ENCODE measurements at places on chromosomes 11 and 22. TPM values are rescaled to one million over a fixed set of nuclear protein-coding genes. Genes with fewer than 3 reads are reported as not detected.

EFCAB6 gene
- 2.3 TPM for total RNA-seq

DNA sequence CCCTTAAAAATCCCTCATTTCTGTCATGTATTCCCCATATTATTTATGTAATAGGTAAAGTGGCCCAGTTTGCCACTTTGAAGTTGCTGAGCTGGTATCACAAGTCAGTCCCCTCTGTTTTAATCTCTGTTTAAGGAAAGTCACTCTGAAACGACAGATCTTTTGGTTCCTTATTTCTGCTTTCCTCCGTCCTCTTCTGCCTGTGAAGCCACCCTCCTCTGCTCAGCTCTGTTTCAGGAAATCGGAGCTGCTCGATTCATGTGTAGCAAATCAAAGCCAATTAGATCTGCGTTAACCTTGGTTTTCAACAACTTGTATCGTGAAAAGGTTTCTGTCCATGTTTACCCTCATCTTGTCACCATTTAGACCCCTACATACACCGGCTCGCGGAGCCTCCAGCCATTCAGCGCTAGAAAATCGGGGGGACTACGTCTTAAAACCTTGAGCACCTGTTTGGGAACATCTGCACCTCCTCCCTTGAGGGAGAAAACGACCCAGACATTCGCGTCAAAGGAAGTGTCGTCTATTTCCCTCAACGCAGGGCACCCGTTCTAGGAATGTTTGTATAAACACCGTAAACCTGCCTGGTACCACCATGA is 576 bp upstream of the SC5D start:
- DNase-seq = no peak

- peak; percentile 37 for DNase-seq
Observed at GRCh38 chr22:17199003-17199731, 20.1 kb downstream of the ADA2 start.

SPON1 gene
- 2.4 TPM for total RNA-seq

CSRP3 gene
- total RNA-seq = not detected

DNA sequence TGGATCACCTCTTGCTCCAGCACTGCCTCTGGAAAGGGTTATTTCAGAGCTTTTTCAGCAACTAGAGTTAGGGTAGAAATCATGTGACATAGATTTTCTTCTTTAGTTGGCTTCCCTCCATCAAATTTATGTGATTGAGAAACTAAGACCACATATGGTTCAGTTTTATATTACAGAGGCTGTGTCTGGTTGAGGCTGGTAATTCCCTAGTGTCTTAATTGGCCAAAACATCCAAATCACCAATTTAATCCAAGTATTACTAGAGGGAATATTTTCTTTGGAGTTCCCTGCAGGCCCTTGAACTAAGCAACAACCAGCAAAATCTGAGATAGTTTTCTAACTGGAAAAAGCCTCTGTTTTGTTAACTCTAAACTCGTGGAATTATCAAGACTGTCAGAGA is 136.3 kb downstream of the ARHGAP42 start:
- DNase-seq = no peak

PEX16 gene
- total RNA-seq = 18.6 TPM

GRCh38 chr11:44950031-44950624 is 555 bp downstream of the TP53I11 start:
- peak; percentile 37 for DNase-seq

GRCh38 chr11:126072141-126072741 is 9.6 kb upstream of the CDON start:
- no peak for DNase-seq

CD3E gene
- 0.91 TPM for total RNA-seq

GRCh38 chr11:69442807-69443137 is 38.7 kb upstream of the LINC01488 start:
- peak; percentile 41 for DNase-seq

DNA sequence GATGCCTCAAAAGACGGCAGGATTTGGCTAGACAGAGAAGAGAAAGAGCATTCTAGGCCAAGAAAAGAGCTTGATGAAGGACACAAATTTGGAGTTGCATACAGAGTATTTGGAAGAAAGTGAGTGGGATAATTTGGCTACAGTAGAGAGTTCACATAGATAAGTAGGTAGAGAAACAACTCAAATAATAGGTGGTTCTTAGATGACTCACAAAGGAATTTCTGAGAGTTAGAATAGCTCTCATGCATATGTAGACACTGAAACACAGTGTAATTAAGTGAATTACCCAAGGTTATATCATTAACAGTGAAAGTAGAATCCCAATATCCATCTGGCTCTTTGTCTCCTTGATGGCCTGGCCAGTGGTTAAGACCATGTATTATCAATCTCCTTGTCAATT is 228.6 kb upstream of the DDI1 start:
- DNase-seq = no peak

DNA sequence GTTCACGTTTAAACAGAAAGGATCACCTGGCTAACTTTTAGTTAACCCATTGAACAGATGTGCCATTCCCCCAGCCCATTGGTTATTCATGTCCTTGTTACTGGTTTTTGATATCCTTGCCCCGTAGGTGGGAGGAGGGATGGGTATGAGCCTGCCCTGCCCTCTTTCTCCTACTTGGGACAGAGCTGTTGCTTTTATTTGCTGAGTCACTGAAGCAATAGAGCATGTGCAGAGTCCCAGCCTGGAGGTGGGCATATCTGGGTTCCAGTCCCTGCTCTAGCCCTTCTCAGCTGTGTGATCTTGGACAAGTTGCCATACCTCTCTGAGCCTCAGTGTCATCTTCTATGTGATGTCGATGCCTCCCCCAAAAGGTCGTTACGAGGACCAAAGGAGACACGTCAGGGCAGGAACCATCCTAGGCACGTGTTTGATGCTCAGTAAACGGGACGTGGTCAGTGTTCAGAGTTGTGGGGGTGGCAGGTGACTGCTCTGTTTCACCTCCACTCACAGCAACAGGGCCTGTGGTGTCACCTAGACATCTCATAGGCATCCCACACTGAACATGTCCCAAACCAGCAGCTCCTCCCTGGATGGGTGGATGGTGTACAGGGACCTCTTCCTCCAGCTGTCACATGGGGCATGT is 61.0 kb downstream of the BMAL1 start:
- DNase-seq = no peak

GLYAT gene
- not detected for total RNA-seq

DNA sequence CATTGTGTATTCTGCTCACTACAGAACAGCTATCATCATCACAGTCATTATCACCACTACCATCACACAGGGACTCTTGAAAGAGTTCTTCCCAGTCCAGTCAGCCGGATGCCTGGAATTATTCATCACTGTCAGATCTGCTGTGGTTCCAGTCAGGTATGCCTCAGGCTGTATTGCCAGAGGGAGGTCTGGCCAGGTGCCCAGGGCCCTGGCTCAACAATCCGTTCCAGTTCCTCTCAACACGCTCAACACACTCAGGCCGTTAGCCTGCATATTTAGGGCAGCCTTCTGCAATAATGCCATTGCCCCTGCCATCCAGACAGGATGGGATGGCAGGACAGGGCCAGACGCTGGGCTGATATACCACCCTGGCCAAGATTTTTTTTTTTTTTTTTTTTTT is 28.6 kb upstream of the RASL10A start:
- peak; percentile 86 for DNase-seq

- DNase-seq = peak; percentile 86
Observed at GRCh38 chr11:72831521-72832300, 17.5 kb downstream of the ATG16L2 start.

- DNase-seq = no peak
Observed at GRCh38 chr22:47435204-47435487, 672.7 kb downstream of the TBC1D22A start.

GRCh38 chr11:22666688-22667439 is 453 bp downstream of the GAS2 start:
- peak; percentile 85 for DNase-seq

GRCh38 chr11:116242006-116242405 is 530.8 kb downstream of the BUD13 start:
- no peak for DNase-seq

HBD gene
- total RNA-seq = 1.1 TPM

HORMAD2 gene
- not detected for total RNA-seq

DNA sequence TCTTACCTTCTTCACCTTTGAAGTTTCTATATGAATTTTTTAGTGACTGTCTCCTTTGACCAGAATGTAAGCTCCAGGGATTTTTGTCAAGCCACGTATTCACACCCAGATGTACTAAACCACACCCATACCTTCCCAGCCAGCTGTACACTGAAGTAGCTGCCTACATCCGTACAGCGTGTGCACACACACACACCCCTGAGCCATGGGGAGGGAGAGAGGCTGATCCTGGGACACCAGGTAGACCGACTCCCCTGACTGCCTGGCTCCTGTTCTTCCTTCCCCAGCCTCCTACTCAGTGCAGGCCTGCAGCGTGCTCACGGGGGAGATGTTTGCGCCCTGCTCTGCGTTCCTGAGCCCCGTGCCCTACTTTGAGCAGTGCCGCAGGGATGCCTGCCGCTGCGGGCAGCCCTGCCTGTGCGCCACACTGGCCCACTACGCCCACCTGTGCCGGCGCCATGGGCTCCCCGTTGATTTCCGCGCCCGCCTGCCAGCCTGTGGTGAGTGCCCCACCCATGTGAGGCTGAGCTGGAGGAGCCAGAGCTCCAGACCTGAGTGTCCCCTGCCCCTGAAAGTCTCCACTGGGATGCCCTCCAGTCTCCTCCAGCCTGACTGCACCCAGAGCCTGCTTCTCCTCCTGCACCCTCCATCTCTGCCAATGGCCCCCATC is 25.9 kb downstream of the OTOG start:
- DNase-seq = no peak

DNA sequence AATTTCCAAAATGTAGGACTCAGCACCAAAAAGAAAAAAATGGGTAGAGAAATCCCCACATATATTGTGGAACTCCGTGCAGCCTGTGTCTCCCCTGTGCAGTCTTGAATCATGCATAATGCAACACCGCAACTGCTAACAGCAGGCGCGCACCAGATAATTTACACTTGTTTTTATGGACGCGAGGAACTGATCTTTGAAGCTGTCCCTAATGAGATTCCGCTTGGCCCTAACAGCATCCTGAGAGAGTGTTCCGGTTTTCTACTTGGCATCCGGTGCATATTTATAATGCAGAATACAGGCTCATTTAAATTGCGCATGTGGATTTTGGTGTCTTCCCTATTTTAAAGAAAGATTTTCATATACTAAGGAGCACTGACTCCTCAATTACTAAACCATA is 21.1 kb downstream of the MPPED2 start:
- no peak for DNase-seq

- peak; percentile 77 for DNase-seq
Observed at GRCh38 chr11:119352857-119353260, 6.4 kb upstream of the MFRP start.

DNA sequence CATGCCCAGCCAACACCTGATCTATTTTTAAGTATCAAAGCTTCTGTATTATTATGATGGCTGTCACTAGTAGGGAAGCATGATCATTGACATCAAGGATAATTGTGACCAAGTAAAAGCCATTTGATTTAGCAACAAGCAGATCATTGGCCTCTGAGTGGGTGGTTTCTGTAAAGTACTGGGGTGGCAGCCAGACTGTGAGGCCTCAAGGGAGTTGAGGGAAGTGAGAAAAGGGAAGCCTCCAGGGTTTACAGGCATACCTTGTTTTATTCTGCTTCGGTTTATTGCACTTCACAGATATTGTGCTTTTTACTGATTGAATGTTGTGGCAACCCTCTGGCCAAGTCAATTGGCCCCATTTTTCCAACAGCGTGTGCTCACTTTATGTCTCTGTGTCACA is 60.1 kb downstream of the PRR5L start:
- no peak for DNase-seq

DNA sequence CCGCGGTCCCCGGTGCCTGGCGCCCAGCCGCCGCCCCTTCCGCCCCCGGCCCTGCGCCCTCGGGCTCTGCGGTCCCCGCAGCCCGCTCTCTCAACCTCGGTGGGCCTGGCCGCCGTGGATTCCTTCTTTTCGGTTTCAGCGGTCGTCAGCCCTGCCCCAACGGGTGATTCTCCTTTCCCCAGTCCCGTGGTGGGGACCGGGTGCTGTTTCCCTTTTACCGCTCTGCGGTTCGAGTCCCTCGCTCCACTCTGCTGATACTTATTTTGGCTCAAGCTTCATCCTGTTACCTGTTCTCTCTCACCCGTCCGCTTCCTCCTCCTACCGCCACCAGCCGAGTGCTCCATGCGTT is 494 bp downstream of the ZDHHC5 start:
- no peak for DNase-seq

MAP6 gene
- 2.7 TPM for total RNA-seq

DNA sequence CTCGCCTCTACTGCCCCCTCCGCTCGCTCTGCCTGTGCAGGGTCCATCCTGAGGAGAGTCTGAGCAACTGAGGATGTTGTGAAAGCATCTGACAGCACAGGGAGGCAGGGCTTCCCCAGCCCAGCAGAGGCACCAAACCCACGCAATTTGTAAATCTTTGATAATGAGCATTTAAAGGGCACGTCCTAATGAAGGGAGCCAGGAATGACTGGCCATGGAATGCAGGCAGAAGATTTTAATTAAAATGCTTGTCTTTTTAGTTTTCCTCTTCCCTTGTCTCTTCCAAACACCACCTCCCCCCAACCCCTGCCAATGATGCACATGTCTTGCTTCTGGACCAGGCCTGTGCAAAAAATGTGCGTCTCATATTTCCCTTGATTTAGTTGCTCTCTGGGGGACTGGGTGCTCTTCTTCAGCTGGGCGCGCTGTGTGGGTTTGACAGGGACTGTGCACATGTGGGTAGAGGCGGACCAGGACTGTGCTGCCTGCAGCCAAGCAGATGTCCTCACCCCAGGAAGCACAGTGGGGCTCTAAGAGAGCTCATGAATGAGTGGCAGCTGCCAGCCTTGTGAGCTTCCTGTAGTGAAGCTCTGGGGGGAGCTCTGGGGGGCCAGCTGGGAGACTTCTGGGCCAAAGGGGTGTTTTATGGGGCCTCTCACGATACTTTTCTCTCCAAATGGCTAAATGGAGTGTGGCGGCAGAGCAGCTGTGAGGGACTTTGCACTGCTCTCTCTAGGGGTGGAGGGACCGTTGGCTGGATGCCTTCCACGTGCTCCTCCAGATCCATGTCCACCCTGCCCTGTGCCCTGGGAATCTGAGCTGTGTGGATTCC is 273.5 kb downstream of the ST3GAL4 start:
- no peak for DNase-seq

DNA sequence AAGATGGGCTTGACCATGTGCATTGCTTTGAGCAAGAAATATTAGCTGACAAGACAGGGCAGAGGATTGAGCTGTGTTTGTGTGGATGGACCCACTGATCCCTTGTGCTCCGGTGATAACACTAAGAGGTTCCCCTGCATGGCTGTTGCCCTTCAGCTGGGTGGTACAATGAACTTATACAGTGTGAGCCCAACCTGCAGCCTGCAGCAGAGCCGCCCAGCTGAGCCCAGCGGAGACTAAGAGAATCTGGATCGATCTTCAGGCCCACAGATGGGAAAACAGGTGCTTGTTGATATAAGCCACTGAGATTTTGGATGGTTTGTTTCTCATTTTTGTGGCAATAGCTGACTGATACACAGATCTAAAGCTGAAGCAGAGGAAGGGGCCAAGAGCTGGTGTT is 177.4 kb upstream of the SYT13 start:
- no peak for DNase-seq

- peak; percentile 9 for DNase-seq
Observed at GRCh38 chr22:23527971-23528740, 51.9 kb downstream of the IGLL1 start.

- peak; percentile 89 for DNase-seq
Observed at GRCh38 chr11:568306-569157, 7.7 kb upstream of the PHRF1 start.
